ENCODE measurements at places on chromosomes 12 and 14.

DNA sequence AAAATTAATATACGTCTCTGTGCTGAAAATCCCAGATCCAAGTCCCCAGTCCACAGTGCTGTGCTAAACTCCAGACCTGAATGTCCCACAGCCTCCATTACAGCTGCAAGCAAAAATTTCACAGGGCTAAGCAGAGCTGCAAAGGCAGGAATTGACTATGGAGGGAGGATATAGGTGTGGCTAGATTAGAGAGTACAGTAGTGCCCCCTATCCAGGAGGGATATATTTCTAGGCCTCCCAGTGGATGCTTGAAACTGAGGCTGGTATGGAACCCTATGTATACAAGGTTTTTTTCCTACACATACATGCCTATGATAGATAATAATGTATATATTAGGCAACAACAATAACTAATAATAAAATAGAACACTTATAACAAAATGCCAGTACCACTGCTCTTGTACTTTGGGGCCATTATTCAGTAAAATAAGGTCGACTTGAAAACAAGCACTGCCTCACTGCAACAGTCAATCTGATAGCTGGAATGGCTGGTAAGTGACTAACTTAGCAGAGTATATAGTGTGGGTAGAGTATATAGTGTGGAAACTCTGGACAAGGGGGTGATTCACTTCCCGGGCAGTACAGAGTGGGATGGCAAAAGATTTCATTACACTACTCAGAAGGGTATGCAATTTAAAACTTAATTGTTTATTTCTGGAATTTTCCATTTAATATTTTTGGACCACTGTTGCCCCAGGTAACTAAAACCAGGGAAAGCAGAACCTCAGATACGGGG lies 82.7 kb downstream of the C14orf132 start:
- DNase-seq, result no peak

- peak; percentile 73 for DNase-seq
Measured at GRCh38 chr14:69726761-69727511, 40.0 kb upstream of the SRSF5 start.

- DNase-seq, result no peak
Measured at GRCh38 chr12:117151403-117152031, 38.8 kb downstream of the FBXO21 start.

DNA sequence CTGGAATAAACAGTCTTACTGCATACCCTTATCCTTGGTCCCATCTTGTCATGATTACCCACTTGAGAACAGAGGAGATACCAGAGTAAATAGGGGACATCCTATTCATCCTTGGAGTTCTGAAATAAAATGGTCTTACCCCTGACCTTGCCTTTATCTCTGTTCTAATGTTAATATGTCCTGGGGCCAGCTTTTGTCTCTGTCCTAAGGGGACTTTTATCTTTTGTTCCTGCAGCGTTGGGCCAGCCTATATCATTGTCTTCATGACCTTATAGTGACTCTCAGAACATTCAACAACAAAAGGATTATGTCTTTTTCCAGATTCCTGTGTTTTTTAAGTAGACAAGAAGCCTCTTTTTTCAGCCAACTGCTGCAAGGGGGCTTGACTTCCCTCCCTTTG lies 1057.5 kb downstream of the LRFN5 start:
- DNase-seq, result peak; percentile 44

- DNase-seq, result no peak
Measured at GRCh38 chr12:31466768-31467167, 124.2 kb downstream of the DENND5B start.

DNA sequence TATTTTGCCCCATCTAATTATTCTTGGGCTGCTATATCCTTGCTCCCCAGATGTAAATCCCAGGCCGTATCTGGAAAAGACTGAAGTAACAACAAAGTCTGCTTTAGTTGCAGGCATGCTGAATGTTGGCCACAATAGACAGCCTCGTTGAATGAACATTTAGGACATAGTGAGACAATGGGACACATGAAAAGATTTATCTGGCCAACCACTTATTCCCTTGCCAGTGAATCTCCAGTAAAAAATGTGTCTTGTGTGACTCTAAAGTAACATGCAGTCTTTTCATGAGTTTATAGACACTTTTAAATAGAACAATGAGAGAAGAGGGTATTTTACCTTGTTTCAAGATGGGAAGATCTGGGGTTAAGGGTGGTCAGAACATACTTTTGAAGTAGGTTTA lies 60.2 kb upstream of the STXBP6 start:
- DNase-seq, result no peak

GRCh38 chr14:65810322-65810721 lies 397.8 kb downstream of the FUT8 start:
- DNase-seq, result no peak

- DNase-seq, result peak; percentile 66
Measured at GRCh38 chr14:105491366-105491973, 424 bp downstream of the TEDC1 start.

DNA sequence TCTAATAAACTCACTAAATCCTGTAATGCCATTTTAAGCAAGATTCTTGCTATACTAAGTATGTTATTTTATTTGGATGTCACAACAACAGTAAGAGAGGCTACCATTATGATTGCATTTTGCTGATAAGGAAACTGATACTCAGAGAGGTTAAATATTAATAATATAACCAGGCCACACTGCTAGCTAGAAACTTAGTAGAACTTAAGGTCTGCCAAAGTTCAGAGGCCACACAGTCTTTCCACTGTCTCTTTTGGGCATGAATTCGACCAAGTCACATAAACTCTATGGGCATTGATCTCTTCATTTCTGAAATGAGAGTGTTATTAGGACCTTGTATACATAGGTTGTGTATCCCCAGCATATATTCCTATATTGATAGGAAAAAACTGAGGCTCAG lies 147.9 kb downstream of the SYNE2 start:
- DNase-seq, result no peak

- DNase-seq, result no peak
Measured at GRCh38 chr14:31716208-31716607, 155.0 kb downstream of the NUBPL start.

DNA sequence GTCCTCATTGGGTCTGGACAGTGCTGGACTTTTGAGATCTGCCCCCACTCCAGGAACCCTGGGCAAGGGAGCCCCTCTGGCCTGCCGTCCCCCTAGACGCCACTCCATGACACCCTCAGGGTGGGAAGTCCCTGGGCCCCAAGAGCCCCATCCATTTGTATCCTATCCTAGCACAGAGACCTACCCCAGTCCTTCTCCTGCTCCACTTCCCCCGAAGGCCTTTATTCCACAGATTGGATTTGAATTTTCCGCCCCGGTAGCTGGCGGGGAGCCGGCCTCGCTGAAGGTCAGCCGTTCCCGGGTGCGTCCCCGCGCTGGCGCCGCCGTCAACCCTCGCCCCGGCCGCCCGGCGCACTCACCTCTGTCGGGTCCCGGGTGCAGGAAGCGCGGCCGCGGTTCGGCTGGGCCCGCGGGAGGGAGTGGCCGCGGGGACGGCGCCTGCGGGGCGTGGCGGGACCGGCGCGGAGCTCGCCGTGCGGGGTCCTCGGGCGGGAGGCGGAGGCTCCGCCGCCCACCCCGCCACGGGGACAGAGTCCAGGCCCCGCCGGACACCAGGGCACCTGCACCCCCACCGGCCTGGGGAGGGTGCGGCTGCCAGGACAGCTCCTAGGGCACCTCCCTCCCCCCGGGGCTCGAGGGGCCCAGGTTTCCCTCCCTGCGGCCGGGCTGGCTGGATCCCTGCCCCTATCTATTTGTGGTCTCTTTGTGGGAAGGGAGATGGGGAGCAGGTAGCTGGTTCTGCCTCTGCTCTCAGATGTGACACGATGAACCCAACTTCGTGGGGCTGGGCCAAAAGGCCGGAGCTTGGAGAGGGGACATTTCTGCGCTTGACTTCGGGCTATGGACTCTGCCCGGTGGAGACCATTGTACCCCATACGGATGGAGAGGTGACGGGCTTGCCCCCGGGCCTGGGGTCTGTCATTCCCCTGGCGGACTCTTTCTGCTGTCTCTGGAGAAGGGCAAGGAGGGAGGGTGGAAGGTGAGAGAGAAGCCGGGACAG lies 19.9 kb upstream of the GPR68 start:
- DNase-seq, result peak; percentile 21

GRCh38 chr14:37247791-37248461 lies 50.2 kb downstream of the MIPOL1 start:
- no peak for DNase-seq

DNA sequence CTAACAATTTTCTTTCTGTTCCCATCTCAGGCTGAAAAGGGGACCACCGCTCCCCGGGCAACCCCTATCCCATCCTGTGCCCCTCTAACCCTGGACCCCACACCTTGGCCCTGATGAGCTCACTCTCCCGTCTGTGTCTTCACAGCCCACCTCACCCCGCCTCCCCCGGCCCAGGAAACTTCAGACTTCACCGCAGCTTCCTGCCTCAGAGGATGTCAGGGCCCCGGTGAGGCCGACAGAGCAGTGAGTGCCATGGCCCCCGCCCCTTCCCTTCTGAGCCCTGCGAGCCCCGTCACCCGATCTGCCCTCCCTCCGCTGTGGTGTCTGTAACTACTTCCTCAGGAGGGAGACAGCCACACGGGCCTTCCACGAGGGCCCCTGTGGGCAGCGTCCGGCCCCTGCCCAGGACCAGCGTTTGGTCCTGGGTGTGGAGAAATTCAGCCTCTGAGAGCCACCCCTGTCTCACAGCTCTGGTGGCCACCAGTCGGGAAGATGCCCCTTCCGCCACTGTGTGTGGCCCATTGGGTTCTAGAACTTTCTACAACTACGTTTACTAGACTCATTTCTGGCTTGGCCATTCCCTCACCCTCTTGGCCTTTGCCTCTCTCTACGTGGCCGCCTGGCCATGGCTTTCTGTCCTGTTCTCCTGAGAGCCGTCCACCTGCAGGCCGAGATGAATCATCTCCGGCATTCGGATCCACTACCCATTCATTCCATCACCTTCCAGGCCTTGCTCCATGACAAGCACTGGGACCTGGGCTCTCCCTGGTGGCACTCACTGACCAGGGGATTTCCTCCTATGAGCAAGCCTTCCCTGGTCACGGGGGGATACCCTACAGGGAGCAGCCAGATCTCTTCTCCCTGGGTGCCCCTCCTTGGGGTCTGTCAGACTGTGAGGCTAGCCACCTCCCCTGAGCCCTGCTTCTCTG lies 3.4 kb downstream of the RHOF start:
- no peak for DNase-seq

DNA sequence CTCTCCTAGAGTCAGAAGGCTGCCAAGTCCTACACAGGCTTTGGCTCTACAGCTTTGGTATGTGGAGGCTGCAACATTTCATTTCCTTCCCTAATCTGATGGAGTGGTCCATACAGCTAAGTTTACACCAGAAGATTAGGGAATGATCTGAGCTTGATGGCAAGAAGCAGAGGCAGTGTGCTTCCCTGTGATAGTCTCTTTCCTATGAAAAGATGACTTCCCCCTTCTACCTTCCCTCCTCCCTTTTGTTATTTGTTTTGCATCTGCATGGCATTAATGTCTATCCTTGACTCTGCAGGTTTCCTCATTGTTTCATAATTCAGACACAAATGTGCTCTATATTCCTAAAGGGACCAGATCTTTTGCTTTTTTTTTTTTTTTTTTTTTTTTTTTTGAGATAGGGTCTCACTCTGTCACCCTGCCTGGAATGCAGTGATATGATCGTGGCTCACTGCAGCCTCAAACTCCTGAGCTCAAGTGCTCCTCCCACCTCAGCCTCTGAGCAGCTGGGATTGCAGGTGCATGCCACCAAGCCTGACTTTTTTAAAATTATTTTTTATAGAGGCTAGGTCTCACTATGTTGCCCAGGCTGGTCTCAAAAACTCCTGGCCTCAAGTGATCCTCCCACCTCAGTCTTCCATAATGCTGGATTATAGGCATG lies 76.3 kb downstream of the GRIP1 start:
- DNase-seq, result no peak

DNA sequence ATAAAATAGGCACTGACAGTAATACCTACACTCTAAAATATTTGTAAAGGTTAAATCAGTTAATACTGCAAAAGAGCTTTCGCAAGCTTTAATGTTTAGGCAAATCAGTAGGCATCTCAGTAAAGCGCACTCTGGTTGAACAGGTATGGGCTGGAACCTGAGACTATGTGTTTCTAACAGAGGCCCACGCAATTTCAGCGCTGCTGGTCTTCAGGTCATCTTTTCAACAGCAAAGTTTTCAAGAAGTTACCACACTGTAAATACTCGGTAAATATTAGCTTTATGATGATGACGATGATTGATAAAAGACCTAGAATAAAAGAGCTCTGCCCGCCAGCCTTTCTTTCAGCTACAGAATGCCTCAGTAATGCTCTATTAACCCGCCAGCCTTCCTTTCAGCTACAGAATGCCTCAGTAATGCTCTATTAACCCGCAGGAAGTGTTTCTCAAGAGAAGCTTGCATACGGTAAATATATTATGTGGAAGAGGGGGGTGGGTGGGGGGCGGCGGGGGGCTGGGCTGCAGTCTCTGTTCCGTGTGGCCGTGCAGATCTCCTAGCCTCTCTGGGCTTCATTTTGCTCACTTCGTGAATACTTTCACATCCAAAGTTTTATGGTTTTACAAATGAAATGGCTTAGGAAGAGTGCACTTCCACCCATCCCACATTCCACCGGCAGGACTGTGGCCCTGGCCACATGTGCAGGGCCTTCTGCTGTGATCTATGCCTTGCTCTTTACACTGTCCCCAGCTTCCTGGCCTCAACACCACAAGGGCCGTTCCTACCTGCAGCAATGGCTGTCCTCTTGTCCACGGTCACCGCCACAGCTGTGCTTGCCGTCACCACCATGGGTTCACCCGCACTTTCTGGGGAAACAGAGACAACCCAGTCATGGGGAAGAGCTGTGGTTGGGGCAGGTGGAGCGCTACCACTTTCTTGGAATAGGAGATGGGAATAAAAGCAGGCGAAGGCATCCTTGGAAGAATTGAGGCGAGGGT lies 19.9 kb downstream of the LRTM2 start:
- no peak for DNase-seq

DNA sequence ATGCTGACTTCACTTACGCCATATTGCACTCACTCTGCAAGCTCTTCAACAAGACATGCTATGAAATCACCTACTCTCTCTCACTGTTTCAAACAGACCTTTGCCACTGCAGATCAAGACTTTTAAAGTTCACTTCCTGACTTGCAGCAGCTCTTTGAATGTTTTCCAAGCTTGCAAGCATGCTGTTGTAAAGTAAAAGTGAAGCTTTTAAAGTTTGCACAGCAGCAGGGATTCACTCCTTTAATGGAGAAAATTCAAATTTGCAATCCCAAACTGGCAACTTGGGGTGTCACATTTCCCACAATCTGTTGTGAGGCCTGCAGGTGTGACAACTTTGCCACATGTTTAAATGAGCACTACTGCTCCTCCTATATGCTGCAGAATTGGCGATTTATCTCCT lies 270.9 kb downstream of the ALX1 start:
- peak; percentile 33 for DNase-seq
